ENCODE measurements at places on chromosomes 3 and 15. TPM values are rescaled to one million over a fixed set of nuclear protein-coding genes. Genes with fewer than 3 reads are reported as not detected.

PLA2G4E gene
- total RNA-seq: not detected

CAMKV gene
- not detected for total RNA-seq

GNB4 gene
- 7.3 TPM for total RNA-seq

FMN1 gene
- total RNA-seq: 13.7 TPM

TM6SF1 gene
- total RNA-seq: 1.8 TPM

STXBP5L gene
- total RNA-seq: 0.78 TPM

DAPK2 gene
- 5.9 TPM for total RNA-seq

GPR27 gene
- 0.33 TPM for total RNA-seq

Measured in body of pancreas (tissue), 4 donors.